ENCODE measurements at places on chromosomes 2 and 18.

- no peak for DNase-seq
Observed at GRCh38 chr2:64283006-64283570, 138.9 kb upstream of the PELI1 start.

DNA sequence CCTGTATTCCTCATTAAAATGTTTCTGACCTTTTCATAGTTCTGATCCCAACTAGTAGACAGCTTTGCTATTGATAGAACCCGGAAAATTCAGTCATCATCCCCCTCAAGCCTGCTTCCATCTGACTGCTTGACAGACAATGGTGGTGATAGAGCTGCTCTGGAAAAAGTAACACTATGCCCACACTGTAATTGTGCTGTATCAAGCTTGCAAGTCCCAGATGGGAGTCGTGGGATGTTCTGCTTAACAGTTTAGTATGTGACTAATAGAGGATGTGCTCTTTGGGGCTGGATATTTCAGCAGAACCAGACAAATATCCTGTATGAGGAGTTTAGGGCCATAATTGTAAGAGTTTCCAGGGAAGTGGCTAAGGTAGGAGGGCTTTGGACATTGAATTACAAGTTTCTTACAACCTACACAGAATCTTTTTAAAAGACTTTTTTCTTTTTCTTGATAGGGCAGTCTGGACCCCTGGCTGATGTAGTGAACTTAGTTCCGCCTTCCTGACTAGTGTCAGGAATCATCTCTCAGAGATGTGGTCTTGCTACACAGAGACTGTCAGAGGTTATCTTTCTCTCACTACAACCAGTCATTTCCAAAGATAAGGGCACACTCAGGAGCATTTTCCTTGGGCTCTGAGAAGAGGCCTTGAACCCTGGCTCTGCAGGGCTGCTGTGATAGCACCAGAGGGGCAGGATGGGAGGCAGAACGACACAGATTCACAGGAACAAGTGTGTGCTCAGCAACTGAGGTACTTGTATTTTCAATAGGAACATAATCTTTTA, 158.0 kb upstream of the RBMS1 start:
- no peak for DNase-seq

DNA sequence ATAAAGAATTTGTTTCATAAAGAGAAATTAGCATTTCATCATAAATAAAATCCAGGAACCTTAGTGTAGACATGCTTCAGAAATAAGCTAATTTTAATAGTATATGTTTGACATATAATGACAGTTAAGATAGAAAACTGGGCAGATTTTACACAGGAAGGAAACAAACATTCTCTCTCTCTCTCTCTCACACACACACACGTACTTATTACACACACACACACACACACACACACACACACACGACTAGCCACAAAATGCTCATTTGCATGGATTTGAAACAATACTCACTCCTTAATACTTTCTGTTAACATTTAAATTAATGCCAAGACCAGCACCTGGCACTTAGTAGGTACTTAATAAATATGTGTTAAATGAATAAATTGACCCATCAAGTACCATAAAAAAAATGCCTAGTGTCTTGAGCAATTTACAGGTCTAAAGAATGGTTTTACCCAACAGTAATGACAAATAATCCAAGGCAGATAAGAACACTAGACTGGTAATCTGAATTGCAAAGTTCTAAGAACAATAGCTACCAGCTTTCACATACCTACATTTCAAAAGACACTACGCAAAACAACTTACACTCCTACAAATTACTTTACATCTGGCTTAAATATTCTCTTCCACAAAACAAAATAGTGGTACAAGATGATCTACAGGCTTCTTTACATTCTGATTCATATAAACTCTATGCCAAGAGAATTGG, 2.9 kb upstream of the GALNT3 start:
- DNase-seq, result no peak

DNA sequence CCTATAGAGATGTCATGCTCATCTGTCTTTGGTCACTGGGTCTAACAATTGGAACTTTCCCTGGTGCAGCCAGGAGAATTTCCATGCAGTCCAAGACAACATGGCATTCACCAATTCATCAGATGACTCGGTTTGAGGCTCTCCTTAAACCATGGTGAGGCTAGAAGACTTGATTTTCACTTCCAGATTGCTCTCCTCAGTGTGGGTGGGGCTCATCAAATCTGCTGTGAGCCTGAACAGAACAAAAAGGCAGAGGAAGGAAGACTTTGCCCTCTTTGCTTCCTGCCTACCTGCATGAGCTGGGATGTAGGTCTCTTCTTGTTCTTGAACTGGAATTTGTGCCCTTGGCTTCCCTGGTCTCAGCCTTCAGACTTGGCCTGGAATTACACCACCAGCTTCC, 203.4 kb upstream of the TRIB2 start:
- DNase-seq, result no peak

- no peak for DNase-seq
Observed at GRCh38 chr2:201795607-201796477, 10.5 kb upstream of the CDK15 start.

DNA sequence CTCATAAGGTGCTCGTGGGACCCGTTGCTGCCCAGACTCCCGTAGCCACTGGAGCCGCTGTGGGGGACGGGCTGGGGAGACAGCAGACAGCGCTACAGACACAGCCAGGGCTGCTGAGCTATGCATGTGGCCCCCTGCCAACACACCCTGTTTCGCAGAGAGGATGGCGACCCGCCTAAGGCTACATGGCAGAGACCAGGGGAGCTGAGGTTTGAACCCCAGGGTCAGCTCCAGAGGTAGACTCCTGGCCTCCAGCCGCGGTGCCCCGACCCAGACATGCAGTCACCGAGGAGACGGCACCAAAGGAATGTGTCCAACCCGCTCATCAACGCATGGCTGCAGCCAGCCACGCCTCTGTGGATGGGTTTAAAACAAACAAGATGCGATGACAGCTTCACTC, 21.0 kb upstream of the HES6 start:
- DNase-seq, result no peak

GRCh38 chr2:96142217-96143113, 2.8 kb downstream of the DUSP2 start:
- DNase-seq, result no peak

All from upper lobe of right lung (tissue), 1 donor.